AG09309 (cell line): ENCODE measurements at places on chromosomes 6 and 20.

DNA sequence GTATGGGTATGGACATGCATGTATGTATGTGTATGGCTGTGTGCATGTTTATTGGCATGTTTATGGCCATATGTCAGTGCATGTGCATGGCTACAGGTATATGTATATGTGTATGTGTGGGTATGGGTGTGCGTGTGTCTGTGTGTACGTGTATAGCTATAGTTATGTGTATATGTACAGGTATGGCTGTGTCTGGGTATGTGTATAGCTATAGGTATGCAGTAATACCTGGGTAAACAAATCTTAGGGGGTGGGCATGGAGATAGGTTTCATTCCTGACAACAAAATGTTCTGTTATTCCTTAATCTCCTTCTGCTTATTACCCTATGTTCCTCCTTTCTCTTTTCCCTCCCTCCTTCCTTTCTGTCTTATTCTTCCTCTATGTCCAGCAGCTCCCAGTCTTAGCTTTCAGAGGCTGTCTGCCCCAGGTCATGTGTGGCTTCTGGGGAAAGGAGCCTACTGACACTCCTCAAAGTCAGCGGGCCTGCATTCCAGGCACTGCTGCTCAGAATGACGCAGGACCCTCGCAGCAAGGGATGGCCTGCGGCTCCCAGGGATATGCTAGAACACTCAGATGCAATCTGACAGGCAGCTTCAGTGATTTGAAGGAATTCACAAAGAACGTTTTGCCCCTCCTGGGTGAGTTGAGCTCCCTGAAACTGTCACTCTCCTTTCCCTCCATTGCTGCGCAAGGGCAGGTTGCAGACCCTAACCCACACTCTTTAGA lies 139.3 kb upstream of the PHACTR1 start:
- no peak for DNase-seq

GRCh38 chr6:157226761-157227160 lies 96.6 kb downstream of the TMEM242 start:
- no peak for DNase-seq

DNA sequence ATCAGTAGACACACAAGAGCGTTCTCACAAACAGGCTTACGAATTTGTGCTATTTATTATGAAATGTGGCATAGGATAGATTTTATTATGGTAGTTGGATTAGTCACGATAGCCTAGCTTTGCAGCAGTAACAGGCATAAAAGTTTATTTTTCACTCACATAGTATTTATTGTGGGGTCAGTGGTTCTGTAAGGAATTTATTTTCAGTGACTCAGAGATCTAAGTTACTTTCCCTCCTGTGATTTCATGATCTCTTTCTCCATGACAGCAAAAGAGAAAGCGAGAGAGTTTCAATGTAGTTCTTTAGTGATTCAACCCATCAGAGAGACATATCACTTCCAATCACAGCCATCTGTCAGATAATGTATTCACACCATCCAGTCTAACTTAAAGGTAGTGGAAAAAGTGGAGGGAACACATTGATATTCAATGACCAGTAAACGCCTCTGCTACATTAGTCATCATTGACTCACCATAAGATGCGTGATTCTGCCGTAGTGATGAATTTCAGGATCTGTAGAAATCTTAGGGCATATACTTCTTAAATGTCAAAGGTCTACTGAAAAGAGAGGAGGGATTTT lies 605.5 kb downstream of the HDGFL1 start:
- peak; percentile 96 for DNase-seq

DNA sequence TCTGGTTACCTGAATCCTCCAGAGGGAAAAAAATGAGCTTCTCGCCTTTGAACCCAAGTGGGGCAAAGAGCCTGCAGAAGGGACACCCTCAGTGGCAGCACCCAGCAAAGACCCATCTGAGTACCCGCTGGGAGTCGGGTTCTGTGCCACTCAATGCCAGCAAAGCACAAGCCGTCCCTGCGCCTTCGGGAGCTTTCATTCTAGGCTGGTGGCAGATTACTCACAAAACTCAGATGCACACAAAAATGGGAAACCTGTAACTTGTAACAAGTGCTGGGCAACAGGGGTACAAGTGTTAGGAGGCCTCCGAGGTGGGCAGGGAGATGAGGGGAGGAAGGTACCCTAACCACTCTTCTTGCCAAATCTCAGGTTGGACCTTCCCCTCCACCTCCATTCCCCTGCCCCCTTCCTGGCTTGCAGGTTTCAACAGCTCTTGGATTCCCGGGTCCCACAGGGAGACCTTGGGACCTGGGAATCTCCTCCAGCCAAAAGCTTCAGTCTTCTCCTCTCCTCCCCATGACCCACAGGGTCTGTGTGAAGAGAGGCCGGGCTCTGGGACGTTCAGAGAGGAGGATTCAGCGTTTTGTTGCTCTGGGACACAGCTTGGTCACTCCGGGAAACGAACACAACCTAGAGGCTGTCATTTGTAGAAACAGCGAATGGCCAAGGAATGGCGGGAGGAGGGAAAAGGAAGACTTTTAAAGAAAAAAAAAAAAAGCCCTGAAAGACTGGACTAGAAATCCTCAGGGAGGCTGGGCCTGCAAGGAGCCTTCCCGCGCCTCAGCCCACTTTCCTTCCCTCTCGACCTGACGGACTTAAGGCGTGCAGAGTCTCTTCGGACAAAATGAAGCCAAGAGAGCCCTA lies 1.2 kb upstream of the PARD6B start:
- no peak for DNase-seq

GRCh38 chr6:38493931-38494547 lies 145.7 kb downstream of the BTBD9 start:
- peak; percentile 47 for DNase-seq

GRCh38 chr20:11368499-11368898 lies 549.2 kb upstream of the BTBD3 start:
- no peak for DNase-seq

- DNase-seq, result no peak
Measured at GRCh38 chr6:90101403-90101802, 195.2 kb downstream of the BACH2 start.

GRCh38 chr6:124131779-124132178 lies 328.1 kb downstream of the NKAIN2 start:
- no peak for DNase-seq

DNA sequence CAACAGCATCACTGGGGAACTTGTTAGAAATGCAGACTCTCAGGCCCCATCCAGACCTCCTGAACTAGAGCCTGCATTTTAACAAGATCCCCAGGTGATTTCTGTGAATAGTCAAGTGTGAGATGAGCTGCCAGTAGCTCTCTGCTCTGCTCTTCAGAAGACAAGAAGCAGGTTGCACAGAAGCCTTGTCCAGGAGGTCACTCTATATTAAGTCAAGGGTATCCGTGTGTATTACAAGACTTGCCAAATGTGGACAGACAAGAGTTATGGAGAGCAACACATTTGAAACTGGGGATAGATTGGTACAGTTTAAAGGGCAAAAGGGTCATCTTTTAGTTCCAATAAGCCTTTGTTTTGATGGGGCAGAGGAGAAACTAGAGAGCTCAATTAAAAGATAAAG lies 23.2 kb upstream of the RIN2 start:
- no peak for DNase-seq

DNA sequence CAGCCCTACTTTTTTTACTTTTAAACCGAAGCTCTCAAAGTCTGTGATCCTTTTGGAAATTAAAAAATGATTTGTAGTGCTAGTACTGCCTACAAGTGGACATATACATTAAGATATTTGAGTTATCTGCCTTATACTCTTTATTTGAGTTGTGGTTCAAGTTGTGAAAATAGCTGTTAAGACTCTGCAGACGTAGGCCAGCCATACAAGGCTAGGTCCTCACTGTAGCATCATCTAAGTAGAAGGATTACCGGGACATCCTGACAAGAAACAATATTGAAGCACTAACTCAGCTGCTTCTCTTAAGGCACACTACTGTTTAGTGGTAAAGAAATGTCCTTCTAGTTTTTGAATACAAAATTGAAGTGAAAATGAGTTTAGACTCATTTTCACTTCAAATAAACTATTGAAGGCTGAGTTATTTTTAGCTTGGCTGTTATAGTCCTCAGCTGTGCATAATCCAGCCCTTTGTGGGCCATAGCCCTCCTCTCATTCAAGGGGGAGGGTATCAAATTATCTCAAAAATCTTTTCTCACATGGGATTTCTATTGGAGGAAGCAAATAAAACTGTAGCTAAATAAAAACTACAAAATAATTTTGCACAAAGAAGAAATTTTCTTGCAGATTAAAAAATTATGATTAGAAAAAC lies 68.1 kb downstream of the JAG1 start:
- DNase-seq, result no peak

DNA sequence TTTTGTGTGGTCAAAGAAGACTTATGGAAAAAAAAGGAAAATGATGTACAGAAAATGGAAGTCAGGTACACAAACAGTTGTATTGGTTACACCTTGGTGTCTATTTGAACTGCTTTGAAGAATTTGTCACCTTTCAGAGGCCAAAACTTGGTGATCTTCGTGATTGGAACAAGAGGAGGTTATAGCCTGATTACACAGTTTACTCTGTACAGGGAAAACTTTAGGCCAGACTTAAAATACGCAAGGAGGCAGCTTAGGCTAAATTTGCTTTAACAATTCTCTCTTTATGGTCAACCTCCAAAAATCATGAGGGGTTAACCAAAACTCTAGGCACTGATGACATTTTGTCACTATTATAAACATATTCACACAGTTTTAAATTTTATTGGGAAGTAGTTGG lies 353.7 kb downstream of the PRKN start:
- no peak for DNase-seq

GRCh38 chr20:8578161-8578865 lies 446.2 kb downstream of the PLCB1 start:
- no peak for DNase-seq
